ENCODE measurements at places on chromosomes 5 and 9.

- DNase-seq: no peak
Measured at GRCh38 chr9:27404661-27405060, 107.7 kb upstream of the EQTN start.

DNA sequence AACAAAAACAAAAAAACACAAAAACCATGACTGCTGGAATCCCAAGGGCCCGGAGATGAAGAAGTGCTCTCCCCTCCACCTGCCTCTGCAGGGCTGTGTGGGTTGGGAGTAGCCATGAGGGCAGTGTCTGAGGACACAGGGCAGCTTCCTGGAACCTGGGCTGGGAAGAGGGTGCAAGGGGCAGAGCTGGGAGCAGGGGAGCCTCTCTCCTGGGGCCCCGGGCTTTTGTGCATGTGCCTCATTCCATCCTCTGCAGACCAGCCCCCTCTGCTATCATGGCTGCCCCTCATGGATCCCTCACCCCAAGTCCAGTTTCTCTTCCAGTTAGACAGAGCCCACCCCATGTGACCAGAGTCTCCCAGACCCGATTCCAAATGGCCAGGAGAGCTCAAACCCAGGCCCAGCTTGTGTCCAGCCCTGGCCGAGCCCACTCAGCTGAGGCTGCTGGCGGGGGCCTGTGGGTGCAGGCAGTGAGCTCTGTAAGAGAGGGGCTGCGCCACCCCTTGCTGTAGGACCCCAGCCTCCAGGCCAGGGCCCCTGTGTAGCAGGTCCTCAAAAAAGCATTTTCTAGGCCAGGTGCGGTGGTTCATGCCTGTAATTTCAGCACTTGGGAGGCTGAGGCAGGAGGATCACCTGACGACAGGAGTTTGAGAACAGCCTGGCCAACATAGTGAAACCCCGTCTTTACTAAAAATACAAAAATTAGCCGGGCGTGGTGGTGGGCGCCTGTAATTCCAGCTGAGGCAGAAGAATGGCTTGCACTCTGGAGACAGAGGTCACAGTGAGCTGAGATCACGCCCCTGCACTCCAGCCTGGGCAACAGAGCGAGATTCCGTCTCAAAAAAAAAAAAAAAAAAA is 44.5 kb downstream of the PLPP7 start:
- DNase-seq: no peak

DNA sequence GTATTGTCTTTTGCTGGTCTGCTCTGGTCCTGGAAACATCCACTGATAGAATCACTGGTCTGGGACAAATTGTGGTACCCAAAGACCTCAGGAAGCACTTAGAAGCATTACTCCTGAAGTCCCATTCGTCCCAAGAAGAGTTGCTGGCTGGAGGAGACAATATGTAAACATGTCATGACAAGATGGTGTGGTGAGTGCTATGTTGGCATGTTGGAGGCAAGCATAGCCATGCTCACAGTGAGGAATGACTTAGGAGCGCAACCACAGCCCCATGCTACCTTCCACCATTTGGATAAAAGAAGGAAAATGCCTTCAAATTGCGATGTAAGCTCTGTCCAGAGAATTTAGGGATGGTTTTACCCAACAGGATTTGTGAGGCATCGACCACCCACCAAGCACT is 115.8 kb upstream of the STC2 start:
- no peak for DNase-seq

GRCh38 chr5:9661316-9662015 is 31.3 kb upstream of the TAS2R1 start:
- no peak for DNase-seq
